ENCODE measurements at places on chromosomes 1 and 21. TPM values are rescaled to one million over a fixed set of nuclear protein-coding genes. Genes with fewer than 3 reads are reported as not detected.

GRCh38 chr1:1305300-1306069, 2.2 kb downstream of the ACAP3 start:
- no peaks in the 10 kb centered on the region for H3K27me3 ChIP-seq
- peak overlapping the region; percentile 42 for H3K27ac ChIP-seq
- no peaks in the 10 kb centered on the region for H3K36me3 ChIP-seq
- H3K4me3 ChIP-seq, result peak overlapping the region; percentile 90
- H3K4me1 ChIP-seq, result peaks cover 30% of the 10 kb centered on the region
- DNase-seq, result peak; percentile 65

DNA sequence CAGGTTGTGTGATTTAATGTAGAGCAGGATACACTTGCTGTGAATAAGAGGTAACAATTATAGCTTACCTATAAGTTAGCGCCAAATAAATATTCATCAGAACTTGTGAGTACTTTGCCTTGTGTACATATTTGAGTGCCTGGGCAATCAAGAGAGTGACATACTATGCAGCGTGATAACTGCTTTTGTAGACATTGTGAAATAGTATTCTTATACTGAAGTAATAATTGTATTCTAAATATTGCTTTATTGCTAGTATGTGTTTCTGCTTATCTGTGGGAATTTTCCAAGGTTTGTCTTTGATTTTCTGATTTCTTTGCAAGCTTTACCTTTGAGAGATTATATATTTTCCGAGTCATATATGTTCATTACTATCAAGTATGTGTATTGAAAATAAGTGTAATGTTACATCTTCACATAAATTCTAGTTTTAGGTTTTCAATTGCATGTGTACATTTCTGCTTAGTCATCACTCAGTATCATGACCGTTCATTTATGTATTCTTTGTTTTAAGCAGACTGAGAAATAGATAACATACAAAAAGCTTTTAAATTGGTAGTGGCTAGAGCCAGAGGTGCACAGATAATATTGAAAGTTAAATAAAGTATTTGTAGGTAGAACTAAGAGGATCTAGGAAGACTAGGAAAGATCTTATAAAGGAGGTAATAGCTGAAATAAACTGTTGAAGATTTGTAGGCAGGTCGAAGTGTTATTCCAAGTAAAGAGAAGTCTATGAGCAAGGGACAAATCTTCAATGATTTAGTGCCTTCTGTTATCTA, 19.5 kb downstream of the USP25 start:
- H3K36me3 ChIP-seq, result no peaks in the 10 kb centered on the region
- H3K4me1 ChIP-seq, result peaks cover 82% of the 10 kb centered on the region
- peak overlapping the region; percentile 13 for H3K27ac ChIP-seq
- no peaks in the 10 kb centered on the region for H3K27me3 ChIP-seq
- DNase-seq, result no peak

GRCh38 chr1:62529227-62529626, 68.1 kb upstream of the ANGPTL3 start:
- H3K27me3 ChIP-seq, result no peaks in the 10 kb centered on the region
- no peak overlapping the region for H3K4me3 ChIP-seq
- H3K36me3 ChIP-seq, result peaks cover 12% of the 10 kb centered on the region
- no peak overlapping the region for H3K27ac ChIP-seq
- DNase-seq, result no peak
- no peaks in the 10 kb centered on the region for H3K4me1 ChIP-seq

DNA sequence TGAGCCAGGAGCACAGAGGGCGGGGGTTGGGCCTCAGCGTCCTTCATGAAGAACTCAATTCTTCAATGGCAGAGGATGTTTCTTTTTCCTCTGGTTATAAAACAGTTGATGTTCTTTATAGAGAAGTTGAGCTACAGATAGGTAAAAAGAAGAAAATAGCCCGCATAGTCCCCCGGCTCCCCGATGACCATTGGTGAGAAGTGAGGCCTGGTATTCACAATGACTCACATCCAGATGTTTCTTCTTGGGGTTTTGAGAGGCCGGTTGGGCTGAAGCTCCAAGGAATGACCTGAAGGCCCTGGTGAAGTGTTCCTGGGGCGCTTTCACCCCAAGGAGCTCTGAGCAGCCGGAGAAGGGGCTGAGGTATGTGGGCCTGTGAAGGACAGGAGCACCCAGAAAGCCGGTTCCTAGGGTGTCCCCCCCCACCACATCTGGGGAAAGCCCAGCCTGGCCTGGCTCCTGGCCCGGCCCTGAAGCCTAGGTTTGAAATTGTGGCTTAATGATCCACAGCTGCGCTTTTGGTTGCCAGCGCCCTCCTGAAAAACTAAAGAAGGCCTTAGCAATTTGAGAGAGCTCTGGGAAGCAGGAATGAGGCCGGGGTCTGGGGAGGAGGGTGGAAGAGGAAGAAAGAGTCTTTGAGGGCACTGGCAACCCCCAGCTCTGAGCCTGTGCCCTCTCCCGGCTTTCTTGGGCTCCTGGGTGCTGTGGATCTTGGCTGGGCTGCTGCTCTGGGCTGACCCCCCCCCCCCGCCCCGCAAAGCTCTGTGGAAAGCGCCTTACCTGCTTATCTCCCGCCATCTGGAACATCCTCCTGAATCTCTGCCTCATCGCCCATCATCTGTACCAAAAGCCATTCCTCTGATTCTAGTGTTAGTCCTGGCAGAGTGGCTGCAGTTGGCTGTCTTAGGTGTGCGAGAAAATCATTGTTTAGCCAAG, 444.7 kb downstream of the CAMTA1 start:
- no peaks in the 10 kb centered on the region for H3K36me3 ChIP-seq
- H3K4me1 ChIP-seq, result no peaks in the 10 kb centered on the region
- no peak overlapping the region for H3K27ac ChIP-seq
- no peak overlapping the region for H3K4me3 ChIP-seq
- no peak for DNase-seq
- H3K27me3 ChIP-seq, result peaks cover 12% of the 10 kb centered on the region

- H3K36me3 ChIP-seq, result no peaks in the 10 kb centered on the region
- H3K27ac ChIP-seq, result no peak overlapping the region
- H3K4me1 ChIP-seq, result peaks cover 10% of the 10 kb centered on the region
- DNase-seq, result no peak
- no peaks in the 10 kb centered on the region for H3K27me3 ChIP-seq
These were observed 21.9 kb downstream of the ZYG11B start for GRCh38 chr1:52748119-52748518.

- H3K27me3 ChIP-seq, result no peaks in the 10 kb centered on the region
- DNase-seq, result no peak
- H3K27ac ChIP-seq, result no peak overlapping the region
- H3K4me1 ChIP-seq, result peaks cover 11% of the 10 kb centered on the region
- H3K4me3 ChIP-seq, result no peak overlapping the region
- H3K36me3 ChIP-seq, result no peaks in the 10 kb centered on the region
These were observed 16.7 kb upstream of the SERBP1 start for GRCh38 chr1:67446893-67447292.

The FCRL5 gene
- polyA plus RNA-seq, result 94.6 TPM

The RHOU gene
- not detected for polyA plus RNA-seq

The AK5 gene
- 0.21 TPM for polyA plus RNA-seq

The TOR3A gene
- 64.0 TPM for polyA plus RNA-seq
